Left cardiac atrium (tissue), 4 donors: ENCODE measurements at places on chromosomes 1 and 21. TPM values are rescaled to one million over a fixed set of nuclear protein-coding genes. Genes with fewer than 3 reads are reported as not detected.

The ATAD3A gene
- total RNA-seq: 14.1 TPM

The BMP8A gene
- 1.3 TPM for total RNA-seq

The NUF2 gene
- total RNA-seq: 0.26 TPM

GRCh38 chr1:10682449-10683309, 113.8 kb downstream of the CASZ1 start:
- no peak for DNase-seq
